Cardiac ventricle fibroblast (primary cell): ENCODE measurements at places on chromosomes 6 and 20. TPM values are rescaled to one million over a fixed set of nuclear protein-coding genes. Genes with fewer than 3 reads are reported as not detected.

DYNLT2 gene
- 0.19 and 0.49 TPM in 2 replicates for total RNA-seq

ZC2HC1B gene
- 0.31 TPM in 1 of 2 replicates, not detected in the other for total RNA-seq

BPIFB4 gene
- total RNA-seq, result 0.06 and 0.24 TPM in 2 replicates

WFDC12 gene
- total RNA-seq, result not detected in 2 replicates

LAMA4 gene
- total RNA-seq, result 638 and 750 TPM in 2 replicates

MOG gene
- not detected in 2 replicates for total RNA-seq
